ENCODE measurements at places on chromosomes 11 and 22.

GRCh38 chr11:3225826-3226750 lies 6.1 kb downstream of the MRGPRE start:
- DNase-seq, result no peak

DNA sequence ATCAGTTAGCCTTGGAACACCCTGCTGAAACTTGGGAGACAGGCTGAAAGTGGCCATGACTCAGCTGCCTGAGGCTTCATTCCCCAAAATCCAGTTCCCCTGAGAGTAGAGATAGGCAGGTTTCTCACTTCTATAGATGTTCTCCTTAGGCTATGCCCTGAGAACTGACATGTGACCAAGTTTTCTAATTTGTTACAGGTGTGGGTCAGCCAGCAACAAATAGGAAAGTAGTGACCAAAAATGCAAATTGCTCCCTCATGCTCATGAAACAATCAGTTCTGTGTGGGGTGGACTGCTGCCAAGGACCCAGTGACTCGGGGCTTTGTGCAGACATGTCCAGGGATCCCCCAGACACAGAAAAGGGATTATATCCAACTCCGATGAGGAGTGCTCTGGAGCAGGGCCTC lies 7.3 kb upstream of the CCDC15 start:
- DNase-seq, result no peak

GRCh38 chr22:42076764-42077485 lies 2.6 kb upstream of the SMDT1 start:
- DNase-seq, result no peak

DNA sequence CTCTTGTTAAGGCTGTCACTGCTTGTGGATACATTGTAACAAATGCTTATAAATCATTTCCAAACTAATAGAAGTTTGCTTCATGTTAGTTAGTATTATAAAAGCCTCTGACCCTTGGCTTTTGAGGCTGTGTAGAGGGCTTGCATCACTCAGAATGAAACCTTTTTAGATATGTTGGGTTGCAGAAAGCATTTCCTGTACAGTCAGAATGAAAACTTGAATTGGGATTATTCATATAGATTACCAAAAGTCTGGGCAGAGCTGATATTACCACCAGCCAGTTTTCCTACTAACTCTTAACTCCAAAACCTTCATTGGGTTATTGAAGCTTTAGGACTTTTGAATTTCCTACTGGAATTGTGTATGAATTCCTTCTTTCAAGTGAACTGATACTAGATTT lies 12.0 kb downstream of the KMT2A start:
- DNase-seq, result no peak

- DNase-seq, result no peak
Measured at GRCh38 chr11:130774703-130775102, 141.6 kb downstream of the SNX19 start.

All from stimulated activated CD4-positive, alpha-beta T cell treated with anti-CD3 and anti-CD28 coated beads, Interleukin-1b, Interleukin-23, amount 100 ng/mL, for 4 hours (primary cell).